ENCODE measurements at places on chromosomes 6 and 20.

- no peak for DNase-seq
Observed at GRCh38 chr6:166166314-166167257, 1.1 kb downstream of the TBXT start.

- peak; percentile 66 for DNase-seq
Observed at GRCh38 chr6:1316489-1316971, 4.6 kb downstream of the FOXQ1 start.

GRCh38 chr20:6533351-6533750 is 234.1 kb upstream of the BMP2 start:
- peak; percentile 79 for DNase-seq

DNA sequence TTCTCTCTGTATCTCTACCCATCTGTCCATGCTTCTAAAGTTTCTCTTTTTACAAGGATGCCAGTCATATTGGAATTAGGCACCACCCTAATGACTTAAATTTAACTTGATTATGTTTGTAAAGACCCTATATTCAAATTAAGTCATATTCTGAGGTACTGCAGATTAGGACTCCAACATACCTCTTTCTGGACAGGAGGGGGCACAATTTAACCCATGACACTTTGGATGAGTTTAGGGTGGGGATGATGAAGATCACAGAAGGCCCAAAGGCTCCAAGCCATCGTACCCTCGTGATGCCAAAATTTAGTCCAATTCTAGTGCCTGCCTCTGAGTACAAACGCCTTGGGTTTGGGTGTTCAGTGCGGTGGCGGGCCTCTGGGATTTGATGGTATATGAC is 15.0 kb upstream of the NKX2-2 start:
- no peak for DNase-seq

DNA sequence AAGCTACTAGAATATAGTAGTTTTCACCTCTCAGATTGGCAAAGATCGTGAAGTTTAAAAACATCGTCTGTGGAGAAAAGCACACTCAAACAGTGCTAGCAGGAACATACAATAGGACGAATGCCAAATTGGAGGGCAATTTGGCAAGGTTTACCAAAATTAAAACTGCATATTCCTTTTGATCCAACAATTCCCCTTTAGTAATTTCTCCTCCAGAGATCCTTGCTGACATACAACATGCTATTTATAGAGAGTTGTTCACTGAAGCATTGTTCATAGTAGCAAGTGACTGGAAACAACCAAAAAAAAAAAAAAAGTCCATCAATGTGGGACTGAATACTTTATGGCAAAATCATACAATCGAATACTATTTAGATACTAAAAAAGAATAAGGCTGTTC is 202.2 kb downstream of the ATXN1 start:
- DNase-seq: no peak

- DNase-seq: peak; percentile 82
Observed at GRCh38 chr6:100343316-100344077, 121.2 kb downstream of the SIM1 start.

GRCh38 chr20:38828514-38829295 is 23.2 kb downstream of the PPP1R16B start:
- no peak for DNase-seq

- peak; percentile 40 for DNase-seq
Observed at GRCh38 chr20:2801286-2801728, 880 bp upstream of the CPXM1 start.

- peak; percentile 30 for DNase-seq
Observed at GRCh38 chr6:150325066-150325772, 43.6 kb upstream of the IYD start.

- no peak for DNase-seq
Observed at GRCh38 chr6:139119552-139119951, 15.3 kb upstream of the HECA start.

- DNase-seq: no peak
Observed at GRCh38 chr6:170250981-170251775, 39.7 kb downstream of the DLL1 start.

- DNase-seq: no peak
Observed at GRCh38 chr20:16054985-16055384, 518.3 kb downstream of the KIF16B start.

- DNase-seq: peak; percentile 1
Observed at GRCh38 chr6:116975600-116975999, 98.6 kb downstream of the RFX6 start.

DNA sequence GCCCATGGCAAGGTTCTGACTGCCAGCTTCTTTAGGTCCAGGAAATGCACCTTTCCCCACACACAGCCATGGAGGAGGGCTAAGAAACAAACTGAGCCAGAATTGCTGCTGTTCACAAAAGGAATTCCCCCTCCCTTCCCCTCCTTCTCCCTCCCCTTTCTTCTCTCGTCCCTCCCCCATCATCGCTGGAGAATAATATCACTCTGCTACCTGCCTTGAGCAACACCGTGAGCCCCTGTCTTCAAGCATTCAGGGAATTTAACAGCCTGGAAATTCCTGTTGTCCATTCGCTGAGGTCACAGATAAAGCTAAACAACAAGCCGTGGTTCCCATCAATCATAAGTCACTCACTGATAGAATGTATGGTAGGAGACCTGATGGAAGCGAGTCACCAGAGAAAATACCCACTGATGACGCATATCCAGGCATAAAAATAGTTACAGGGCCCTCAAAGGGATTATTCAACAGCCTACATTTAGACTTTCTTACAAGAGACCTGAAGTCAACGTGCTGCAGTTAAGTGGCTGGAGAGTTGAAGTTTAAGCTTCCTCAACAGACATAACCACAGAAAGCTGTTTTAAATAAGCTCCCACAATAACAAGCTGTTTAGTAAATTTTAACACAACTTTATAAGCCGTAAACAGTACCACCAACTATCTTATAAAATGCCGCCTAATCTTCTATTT is 59.7 kb downstream of the HIVEP2 start:
- peak; percentile 100 for DNase-seq

DNA sequence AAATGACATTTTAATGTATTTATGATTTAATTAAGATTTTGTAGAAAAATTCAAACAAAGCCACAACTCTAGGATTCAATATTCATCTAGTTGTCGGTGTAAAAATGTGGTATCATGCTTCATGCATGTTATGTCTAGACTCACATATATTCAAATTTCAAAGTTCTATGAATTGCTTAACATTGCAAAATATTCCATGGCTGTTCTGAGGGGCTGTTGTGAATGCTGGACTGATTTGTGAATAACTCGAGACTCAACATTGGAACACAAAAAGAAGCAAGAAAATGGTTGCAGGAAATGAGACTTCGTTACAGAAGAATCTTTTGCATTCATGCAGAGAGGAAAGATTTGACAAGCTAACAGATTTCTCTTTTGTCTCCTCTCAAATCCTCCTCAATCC is 705.9 kb downstream of the DHX35 start:
- DNase-seq: no peak

DNA sequence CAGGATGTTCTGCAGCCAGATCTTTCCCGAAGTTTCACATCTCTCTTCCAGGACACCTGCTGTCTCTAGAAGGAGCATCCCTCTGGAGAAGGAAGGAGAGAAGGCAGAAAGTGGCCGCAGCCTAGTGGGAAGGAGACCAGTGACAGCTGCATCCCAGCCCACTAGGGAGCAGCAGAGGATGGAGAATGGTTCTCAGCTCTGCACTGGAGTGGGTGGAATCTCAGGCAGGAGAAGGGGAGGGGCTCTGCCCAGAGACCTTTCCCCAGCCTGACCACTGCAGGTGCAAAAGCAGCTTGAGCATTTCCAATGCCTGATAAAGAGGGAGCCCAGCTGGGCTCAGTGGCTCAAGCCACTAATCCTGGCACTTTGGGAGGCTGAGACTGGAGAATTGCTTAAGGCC is 32.3 kb downstream of the NCR2 start:
- DNase-seq: peak; percentile 60

DNA sequence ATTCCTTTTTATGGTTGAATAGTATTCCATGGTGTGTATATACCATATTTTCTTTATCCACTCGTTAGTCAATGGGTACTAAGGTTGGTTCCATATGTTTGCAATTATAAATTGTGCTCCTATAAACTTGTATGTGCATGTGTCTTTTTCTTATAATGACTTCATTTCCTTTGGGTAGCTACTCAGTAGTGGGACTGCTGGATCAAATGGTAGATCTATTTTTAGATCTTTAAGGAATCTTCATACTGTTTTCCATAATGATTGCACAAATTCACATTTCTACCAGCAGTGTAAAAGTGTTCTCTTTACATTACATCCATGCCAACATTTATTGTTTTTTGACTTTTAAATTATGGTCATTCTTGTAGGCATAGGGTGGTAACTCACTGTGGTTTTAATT is 164.3 kb downstream of the TASP1 start:
- no peak for DNase-seq

DNA sequence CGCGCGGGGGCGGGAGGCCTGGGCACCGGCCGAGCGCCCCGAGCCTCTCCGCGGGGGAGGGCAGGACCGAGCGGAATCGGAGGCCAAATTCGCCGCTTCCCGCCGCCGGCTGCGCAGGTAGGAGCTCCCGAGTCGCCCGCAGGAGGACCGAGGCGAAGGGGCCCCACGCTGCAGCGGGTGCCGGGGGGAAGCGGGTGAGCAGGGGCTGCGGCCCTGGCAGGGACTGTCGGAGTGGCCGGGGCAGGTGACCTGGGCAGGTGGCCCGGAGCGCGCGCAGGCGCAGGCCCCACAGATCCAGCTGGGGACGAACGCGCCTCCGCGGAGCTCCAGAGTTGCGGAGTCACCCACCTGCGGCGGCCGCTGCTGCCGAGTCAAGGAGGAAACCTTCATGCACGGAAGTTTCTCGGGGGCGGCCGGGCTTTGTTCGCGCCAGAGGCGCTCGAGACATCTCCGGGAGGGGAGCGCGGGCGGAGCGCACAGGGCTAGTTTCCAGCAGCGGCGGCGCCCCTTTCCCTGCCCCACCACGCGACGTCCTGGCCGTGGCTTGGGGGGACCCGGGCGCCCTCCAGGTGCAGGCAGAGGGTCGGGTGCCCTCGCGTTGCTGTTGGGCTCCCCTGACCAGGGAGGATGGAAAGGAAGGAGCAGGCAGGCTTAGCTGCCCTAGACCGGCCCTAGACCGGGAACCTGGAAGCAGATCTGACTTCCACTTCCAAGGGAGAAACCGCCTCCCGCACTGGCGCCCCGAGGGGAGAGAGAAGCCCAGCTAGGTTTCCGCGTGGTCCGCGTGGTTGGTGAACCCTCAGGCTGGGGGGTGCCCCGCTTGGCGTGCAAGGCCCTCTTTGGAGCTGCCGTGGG is 590 bp downstream of the SLCO4A1 start:
- peak; percentile 58 for DNase-seq

DNA sequence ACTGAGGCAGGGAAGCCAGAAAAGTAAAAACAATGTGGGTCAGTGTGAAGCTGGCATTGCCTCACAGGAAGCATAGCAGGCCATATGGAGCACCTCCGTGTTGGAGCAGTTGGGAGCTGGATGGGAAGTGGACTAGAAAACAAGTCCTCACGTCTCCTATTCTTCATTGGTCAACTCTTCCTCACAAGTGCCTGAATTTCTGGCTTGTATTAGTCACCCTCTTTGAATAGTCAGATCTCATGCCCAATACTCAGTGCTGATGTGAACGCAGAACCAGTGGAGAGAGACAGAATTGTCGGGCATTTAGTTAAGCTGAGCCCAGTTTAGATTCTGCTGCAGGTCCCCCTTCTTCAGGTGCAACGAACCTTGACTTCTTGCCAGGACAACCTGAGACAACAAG is 22.3 kb upstream of the RSPO3 start:
- DNase-seq: peak; percentile 22

DNA sequence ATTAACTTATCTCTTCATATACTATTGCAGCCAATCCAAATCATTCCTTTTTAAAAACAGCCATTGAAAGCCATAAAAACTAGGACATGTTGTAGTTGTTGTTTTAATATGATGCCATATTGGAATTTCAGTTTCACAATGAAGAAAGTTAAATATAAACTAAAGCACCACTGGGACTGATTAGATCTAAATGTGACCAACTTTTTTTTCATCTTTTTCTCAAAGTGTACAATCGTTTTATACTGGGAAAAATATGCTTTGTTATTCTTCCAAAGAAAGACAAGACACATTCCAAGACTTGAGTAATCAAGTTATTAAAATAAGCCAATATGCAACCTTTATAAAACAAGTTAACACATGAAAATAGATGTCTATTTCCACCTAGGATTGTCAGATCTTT is 68.5 kb downstream of the THEMIS start:
- DNase-seq: no peak

- peak; percentile 99 for DNase-seq
Observed at GRCh38 chr20:35320396-35321126, 28.3 kb upstream of the FAM83C start.

- DNase-seq: no peak
Observed at GRCh38 chr6:24630856-24631505, 15.0 kb downstream of the KIAA0319 start.

- DNase-seq: no peak
Observed at GRCh38 chr20:33328157-33329137, 45.4 kb downstream of the BPIFB1 start.

DNA sequence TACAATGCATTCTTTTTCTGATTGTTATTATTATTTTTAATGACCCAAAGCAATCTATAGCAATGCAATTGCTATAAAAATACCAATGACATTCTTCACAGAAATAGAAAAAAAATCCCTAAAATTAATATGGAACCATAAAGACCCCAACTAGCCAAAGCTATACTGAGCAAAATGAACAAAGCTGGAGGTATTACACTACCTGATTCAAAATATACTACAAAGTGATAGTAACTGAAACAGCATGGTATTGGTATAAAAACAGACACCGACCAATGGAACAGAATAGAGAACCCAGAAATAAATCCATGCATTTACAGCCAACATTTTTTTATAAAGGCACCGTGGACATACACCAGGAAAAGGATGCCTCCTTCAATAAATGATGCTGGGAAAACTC is 60.5 kb upstream of the EEF1A1 start:
- no peak for DNase-seq

GRCh38 chr20:50478162-50478990 is 31.8 kb upstream of the PTPN1 start:
- peak; percentile 58 for DNase-seq

- no peak for DNase-seq
Observed at GRCh38 chr6:106287215-106287614, 38.3 kb downstream of the ATG5 start.

DNA sequence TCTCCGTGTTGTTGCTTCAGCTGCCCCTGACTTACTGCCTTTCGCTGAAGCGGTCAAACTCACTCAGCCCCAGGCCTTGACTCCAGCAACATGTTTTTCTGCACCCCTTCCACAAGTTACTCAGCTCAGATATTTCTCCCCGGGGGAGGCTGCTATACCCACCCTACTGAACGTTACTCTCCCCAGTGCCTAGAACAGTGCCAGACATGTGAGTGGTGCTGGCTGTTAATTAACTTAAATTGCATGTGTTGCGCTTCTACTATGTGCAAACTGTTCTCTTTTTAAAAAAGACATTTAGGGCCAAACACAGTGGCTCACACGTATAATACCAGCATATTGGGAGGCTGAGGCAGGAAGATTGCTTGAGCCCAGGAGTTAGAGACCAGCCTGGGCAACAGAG is 41.2 kb upstream of the DOK5 start:
- no peak for DNase-seq

- no peak for DNase-seq
Observed at GRCh38 chr6:168216117-168216516, 103.5 kb downstream of the DACT2 start.

GRCh38 chr20:32512047-32512385 is 73.1 kb downstream of the NOL4L start:
- DNase-seq: no peak

Data from M059J (cell line).